Activated CD4-positive, alpha-beta T cell treated with anti-CD3 and anti-CD28 coated beads for 36 hours (primary cell): ENCODE measurements at places on chromosomes 7 and 10. TPM values are rescaled to one million over a fixed set of nuclear protein-coding genes. Genes with fewer than 3 reads are reported as not detected.

DNA sequence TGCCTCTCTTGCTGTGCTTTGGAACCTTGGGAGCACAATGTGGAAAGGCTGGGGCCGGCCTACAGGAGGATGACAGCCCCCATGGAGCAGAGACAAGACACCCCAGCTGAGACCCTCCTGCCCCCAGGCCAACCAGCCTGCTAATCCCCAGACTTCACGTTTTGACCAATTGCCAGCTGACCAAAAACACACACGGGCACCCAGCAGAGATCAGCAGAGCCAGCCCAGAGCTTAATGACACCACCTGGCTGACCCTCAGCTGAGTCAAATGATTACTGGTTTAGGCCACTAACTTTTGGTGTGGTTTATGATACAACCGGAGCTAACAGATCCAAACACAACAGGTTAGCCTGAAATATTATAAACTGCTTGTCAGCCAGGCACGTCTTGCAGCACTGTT lies 111.2 kb upstream of the KIF5B start:
- no peaks in the 10 kb centered on the region for H3K36me3 ChIP-seq
- H3K4me3 ChIP-seq = no peak overlapping the region
- H3K4me1 ChIP-seq = no peaks in the 10 kb centered on the region
- H3K27ac ChIP-seq = no peak overlapping the region
- DNase-seq = no peak

DNA sequence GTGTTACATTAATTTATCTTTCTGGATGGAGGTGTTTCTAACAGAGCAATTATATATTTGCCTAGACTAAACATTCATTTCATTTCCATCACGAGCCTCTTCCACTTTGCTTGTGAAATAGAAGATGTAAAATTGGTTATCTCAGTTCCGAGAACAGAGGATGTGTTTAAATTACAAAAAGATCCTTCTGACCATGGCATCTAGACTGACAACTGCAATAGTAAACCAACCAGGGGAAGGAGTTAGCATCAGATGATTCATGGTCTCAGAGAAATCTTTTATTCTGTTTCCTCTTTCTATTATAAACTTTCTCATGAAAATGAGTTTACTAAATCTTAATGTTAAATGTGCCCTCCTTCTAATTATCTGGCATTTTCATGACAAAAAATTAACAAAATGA lies 149.8 kb upstream of the WDR11 start:
- no peaks in the 10 kb centered on the region for H3K4me1 ChIP-seq
- H3K36me3 ChIP-seq = no peaks in the 10 kb centered on the region
- H3K27me3 ChIP-seq = no peaks in the 10 kb centered on the region
- H3K4me3 ChIP-seq = no peak overlapping the region
- DNase-seq = no peak

Gene NPY4R2
- not detected for total RNA-seq

DNA sequence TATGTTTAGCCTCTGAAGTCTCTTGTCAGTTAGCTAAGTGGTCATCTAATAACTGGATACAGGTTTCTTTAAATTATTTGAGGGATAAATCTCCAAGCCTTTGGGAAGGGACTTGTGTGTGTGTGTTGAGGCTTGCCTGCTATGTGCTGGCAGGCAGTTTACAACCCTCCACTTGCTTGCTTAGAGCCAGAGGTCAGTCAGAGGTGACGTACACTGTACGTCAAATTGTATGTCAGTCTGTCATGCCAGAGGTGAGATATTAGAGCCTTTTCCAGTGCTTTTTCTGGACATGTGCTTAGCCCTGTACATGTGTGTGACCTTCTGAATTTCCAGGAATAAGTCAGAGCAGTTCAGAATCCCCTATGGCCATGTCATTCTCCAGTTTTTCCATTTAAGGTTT lies 438.9 kb downstream of the SDK1 start:
- no peaks in the 10 kb centered on the region for H3K4me1 ChIP-seq
- H3K27me3 ChIP-seq = peaks cover 4% of the 10 kb centered on the region
- H3K4me3 ChIP-seq = no peak overlapping the region
- H3K27ac ChIP-seq = no peak overlapping the region
- H3K36me3 ChIP-seq = peaks cover 2% of the 10 kb centered on the region
- no peak for DNase-seq

- no peaks in the 10 kb centered on the region for H3K36me3 ChIP-seq
- no peak for DNase-seq
- H3K27ac ChIP-seq = no peak overlapping the region
Observed at GRCh38 chr10:44186150-44186549, 198.7 kb downstream of the CXCL12 start.

DNA sequence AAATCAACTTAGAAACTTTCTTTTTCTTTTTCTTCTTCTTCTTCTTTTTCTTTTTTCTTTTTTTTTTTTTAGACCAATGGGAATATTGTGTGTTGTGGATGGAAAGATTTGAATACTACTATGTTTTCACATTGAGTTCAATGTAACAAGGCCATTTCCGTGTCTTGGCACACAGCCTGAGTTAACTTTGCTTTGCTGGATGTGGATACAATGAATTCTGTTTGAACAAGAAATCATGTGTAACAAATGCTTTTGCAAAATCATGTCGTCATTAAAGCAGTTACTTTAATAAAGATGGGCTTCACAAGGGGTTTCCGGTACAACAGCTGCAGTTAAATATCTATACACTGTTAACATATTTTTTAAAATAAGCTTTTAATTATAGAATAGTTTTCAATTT lies 13.5 kb upstream of the ENTPD1 start:
- H3K4me1 ChIP-seq = no peaks in the 10 kb centered on the region
- no peak for DNase-seq
- H3K27ac ChIP-seq = no peak overlapping the region
- no peak overlapping the region for H3K4me3 ChIP-seq
- no peaks in the 10 kb centered on the region for H3K36me3 ChIP-seq

- H3K27me3 ChIP-seq = peaks cover 2% of the 10 kb centered on the region
- H3K4me1 ChIP-seq = no peaks in the 10 kb centered on the region
- H3K36me3 ChIP-seq = no peaks in the 10 kb centered on the region
Observed at GRCh38 chr7:26487780-26488515, 196.3 kb downstream of the SNX10 start.

Gene CFTR
- not detected for total RNA-seq

DNA sequence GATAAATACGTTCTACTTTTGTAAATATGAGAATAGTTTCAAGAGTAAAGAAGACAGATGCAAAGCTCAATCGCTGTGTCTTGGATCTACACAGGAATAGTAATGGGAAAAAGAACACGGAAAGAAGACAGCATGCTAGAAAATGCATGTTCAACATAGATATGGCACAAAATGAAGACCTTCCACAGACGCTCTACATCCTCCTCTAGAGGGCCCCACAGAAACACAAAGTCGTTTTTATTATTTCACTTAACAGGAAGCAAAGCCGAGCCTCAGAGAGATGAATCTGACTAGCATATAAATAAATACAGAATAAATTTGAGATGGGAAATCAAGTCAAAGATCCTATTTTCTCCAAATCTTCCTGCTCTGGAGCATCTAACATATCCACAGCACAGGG lies 292.6 kb downstream of the PARD3 start:
- no peak for DNase-seq
- H3K4me1 ChIP-seq = no peaks in the 10 kb centered on the region

GRCh38 chr10:121102706-121103105 lies 251.5 kb downstream of the WDR11 start:
- H3K27ac ChIP-seq = no peak overlapping the region
- H3K36me3 ChIP-seq = no peaks in the 10 kb centered on the region
- H3K4me1 ChIP-seq = no peaks in the 10 kb centered on the region
- H3K27me3 ChIP-seq = peaks cover 2% of the 10 kb centered on the region

- no peaks in the 10 kb centered on the region for H3K36me3 ChIP-seq
- no peak for DNase-seq
Observed at GRCh38 chr7:54426406-54426805, 115.8 kb upstream of the VSTM2A start.

DNA sequence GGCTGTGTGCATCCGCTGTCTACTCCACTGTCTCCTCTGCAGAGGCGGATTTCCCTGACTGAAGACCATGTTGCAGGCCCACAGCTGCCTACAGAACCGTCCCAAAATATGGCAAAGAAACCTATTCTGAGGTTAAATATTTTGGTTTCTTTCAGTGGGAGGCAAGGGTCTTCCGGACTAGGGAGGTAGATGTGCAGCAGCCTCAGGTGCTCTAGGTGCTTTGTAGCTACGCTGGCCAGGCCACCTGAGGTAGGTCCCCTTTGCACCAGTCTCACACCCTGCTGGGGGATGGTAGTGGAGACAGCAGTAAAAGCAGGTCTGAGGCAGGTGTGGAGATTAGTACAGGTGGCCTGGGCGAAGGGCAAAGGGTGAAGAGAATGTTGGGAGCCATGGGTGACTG lies 8.2 kb upstream of the PILRB start:
- H3K36me3 ChIP-seq = peaks cover 57% of the 10 kb centered on the region
- H3K4me3 ChIP-seq = no peak overlapping the region
- no peak for DNase-seq
- no peaks in the 10 kb centered on the region for H3K27me3 ChIP-seq

DNA sequence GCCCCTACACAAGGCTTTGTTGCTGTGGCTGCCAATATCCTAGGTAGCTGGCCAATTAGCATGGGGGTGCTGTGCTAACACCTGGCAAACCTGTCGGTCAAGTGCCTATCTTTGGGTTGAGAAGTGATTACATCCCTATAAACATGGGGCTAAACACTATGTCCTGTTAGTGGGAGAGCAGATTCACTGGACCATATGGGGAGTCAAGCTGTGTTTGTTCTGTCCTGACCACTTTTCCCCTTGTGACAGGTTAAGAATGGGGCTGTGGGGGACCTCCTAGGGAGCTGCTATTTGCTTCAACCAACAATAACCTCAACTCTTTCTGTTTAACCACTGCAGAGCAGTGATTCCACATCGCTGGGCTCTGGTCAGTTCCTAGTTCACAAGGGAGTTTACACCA lies 151.5 kb upstream of the AOAH start:
- H3K36me3 ChIP-seq = peaks cover 51% of the 10 kb centered on the region
- H3K27ac ChIP-seq = no peak overlapping the region
- H3K4me3 ChIP-seq = no peak overlapping the region
- peaks cover 7% of the 10 kb centered on the region for H3K4me1 ChIP-seq
- H3K27me3 ChIP-seq = no peaks in the 10 kb centered on the region

- H3K36me3 ChIP-seq = no peaks in the 10 kb centered on the region
- H3K27ac ChIP-seq = no peak overlapping the region
- DNase-seq = no peak
Observed at GRCh38 chr7:27361522-27361921, 118.9 kb downstream of the EVX1 start.

Gene FRAT1
- total RNA-seq = 1.8 TPM

GRCh38 chr7:137539111-137539715 lies 195.7 kb upstream of the PTN start:
- no peak overlapping the region for H3K27ac ChIP-seq
- DNase-seq = no peak
- H3K27me3 ChIP-seq = no peaks in the 10 kb centered on the region
- H3K4me1 ChIP-seq = no peaks in the 10 kb centered on the region
- H3K4me3 ChIP-seq = no peak overlapping the region
- no peaks in the 10 kb centered on the region for H3K36me3 ChIP-seq

DNA sequence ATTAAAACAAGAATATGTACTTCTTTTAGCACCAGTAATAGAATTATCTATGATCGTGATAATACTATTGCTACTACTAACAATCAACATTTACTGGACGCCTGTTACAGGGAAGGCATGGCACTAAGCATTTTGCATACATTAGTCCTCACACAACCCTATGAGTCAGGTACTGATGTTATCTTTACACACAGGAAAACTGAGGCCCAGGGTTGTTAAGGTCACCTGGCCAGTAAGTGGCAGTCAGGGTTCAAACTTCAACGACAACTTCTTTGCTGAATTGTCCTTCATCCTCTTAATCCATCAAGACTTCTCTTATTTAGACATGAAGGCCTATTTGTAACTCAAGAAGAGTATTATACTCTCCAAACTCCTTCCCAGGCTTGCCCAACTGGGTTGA lies 41.9 kb upstream of the ACSL5 start:
- no peak overlapping the region for H3K4me3 ChIP-seq
- peaks cover 8% of the 10 kb centered on the region for H3K27me3 ChIP-seq
- H3K4me1 ChIP-seq = peaks cover 12% of the 10 kb centered on the region

Gene MALRD1
- total RNA-seq = not detected

- peaks cover 3% of the 10 kb centered on the region for H3K27me3 ChIP-seq
- H3K36me3 ChIP-seq = no peaks in the 10 kb centered on the region
- no peak overlapping the region for H3K27ac ChIP-seq
- H3K4me3 ChIP-seq = no peak overlapping the region
Observed at GRCh38 chr10:128930515-128930914, 536.5 kb upstream of the MGMT start.

Gene PLEKHS1
- total RNA-seq = 0.09 TPM
